ENCODE measurements at places on chromosomes 3 and 15.

- no peak for DNase-seq
Observed at GRCh38 chr15:29208352-29208751, 61.3 kb downstream of the NSMCE3 start.

DNA sequence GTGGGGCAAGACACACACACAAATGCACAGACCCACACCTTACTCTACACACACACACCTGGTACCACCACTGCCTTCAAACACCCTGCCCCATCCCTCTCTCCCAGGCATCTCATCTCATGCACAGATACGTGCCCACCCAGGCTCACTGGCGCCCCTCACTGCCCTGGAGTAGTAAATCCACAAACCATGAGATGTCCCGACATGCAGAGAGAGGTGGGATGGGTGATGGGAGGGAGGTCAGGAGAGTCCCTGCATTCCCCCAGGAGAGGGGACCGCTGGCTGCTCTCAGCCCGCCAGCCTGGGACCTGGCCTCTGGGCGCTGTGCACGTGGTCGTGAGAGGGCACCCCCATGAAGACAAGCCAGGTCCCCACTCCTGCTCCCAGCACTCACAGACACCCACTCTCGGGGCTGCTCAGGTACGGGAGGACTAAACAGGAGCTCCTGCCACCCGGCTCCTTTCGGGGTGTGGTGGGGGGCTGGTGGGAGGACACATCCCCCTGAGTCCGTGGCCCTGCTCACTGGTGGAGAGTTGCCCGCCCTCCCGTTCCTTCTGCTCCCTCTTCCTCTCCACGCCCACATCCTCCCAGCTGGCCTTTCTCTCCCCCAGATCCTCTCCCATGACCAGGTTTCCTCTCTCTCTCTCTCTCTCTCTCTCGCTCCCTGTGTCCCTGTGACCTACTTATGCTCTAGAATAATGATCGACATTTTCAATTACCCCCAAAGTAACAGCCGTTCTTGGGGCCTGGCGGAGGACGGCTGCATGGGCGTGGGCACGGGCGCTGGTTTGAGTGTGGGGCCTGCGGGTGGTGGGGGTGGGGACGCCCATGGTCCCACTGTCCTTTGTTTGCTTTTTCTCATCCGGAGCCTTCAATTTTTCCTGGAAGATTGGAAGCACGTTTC, 18.9 kb upstream of the CSPG4 start:
- no peak for DNase-seq

DNA sequence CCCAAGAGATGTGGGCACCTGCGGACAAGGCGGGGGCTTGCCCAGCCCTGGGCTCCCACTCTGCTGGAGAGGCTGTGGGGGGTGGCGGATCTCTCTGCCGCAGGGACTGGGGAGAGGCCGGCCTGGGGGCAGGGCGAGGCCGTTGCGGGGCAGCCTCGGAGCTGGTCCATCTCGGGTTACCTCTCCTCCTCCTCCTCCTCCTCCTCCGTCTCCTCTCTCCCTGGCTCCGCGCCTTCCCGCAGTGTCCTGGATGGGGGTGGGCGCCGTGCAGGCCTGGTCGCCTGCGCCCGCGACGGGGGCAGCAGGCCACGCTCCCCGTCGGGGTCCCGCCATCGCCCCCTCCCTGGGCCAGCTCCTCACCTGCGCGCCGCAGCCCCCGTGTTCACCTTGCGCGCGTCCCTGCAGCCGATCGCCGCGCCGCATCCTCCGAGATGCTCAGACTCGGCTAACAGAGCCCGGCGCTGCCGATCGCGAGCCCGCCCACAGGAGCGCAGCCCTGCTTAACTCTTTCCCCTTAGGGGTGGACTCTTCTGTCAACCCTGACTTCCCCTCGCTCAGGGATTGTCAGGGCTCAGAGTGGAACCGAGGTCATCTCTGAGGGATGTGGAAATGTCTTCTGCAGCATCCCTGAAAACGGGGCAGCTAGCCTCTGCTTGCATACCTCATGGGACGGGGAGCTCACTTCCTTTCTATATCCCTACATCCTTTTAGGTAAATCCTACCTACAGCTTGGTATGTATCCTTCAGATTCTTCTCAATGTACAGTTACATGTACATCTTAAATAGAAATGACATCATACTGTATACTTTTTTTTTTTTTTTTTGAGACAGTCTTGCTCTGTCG, at the start of gene PRRT3:
Gene PRRT3, minus strand, starts transcription at position 447 of the 844 bp plus-strand sequence. CDS start 2,293 bp downstream, outside the sequence.
- peak; percentile 41 for DNase-seq

DNA sequence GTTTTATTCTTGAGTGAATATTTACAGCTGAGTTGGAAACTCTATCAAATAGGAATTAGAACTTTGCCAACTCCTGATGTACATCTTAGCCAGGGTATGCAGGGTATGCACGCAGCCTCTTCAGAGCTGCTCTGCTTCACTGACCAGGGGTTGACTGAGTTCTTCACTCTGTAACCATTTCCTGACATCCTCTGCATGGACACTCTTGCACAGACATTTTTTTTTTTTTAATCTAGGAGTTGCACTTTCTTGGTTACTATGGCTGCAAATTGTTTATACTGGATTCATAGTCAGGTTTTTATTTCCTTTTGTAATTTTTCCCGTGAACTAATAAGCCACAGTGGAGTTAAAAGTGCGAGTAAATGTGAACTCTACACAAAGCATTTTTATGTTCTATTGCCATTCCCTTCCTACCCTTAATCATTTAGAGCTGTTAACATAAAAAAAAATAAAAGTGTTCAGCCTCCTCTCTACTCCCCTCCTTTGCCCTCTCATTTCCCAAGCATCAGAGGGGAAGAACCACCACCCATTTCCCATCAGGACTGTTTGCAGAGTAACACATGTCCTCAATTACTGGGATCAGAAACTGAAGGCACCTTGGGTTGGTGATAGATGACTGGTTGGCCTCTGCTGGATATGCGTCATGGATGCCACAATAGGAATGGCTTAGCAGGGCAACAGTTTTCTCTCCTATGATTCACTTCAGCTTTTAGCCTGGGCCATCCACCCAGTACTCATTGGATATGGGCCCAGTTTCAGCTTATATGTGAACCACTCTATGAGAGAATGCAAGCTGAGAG, 54.0 kb downstream of the DUT start:
- DNase-seq = no peak

DNA sequence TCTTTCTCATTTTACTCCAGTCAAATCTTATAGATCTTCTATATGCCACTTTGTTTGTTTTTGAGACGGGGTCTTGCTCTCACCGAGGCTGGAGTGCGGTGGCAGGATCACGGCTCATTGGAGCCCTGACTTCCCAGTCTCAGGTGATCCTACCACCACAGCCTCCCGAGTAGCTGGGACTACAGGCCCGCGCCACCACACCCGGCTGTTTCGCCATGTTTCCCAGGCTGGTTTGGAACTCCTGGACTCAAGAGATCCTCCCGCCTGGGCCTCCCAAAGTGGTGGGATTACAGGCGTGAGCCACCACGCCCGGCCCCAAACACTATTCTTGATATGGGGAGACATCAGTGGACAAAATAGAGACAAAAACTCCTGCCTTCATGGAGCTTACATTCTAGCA, 927 bp upstream of the TFDP2 start:
- no peak for DNase-seq

DNA sequence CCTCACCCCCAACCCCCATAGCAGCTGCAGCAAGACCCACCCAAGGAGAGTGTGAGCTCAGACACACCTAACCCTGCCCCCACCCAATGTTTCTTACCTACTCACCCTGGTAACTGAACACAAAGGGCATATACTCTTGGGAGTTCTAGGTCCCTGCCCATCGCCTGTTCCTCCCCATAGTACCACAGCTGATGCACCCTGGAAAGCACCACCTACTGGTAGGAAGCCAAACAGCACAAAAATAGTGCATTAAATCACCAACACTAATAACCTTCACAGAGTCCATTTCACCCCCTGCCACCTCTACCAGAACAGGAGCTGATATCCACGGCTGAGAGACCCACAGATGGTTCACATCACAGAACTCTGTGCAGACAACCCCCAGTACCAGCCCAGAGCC, 245.2 kb downstream of the EFHB start:
- DNase-seq = no peak

DNA sequence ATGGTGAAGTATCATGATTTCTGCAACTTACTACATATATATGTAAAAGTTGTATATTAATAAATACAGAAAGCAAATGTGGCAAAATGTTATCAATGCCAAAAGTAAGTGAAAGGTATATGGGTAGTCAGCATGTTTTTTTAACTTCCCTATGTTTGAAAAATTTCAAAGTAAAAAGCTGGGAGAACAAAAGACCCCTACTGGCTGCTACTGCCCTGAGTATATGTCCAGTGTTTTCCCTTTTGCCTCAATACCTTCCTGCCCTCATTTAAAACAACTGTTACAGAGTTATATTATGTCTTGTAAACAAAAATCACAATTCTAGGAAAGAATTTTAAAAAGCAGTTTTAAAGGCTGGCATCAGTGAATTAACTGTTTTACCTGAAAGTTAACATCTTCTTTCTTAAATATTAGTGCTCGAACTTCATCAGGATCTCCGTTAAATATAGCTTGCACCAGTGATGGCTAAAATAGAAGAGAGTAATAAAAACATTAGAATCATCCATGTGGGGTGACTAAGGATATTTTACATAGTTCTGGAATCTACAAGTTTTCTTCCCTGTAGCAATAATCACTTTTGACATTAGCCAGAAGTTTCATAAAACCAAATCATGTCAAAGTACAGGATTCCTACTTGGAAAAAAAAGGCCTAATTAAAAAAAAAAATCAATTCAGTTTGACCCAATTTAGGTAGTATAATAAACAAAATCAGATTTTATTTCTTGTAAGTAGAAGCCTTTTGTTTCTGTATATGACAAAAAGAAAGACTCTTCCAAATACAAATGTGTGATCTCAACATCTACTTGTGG, 2.7 kb downstream of the ANKRD28 start:
- DNase-seq = no peak

GRCh38 chr15:79321876-79322275, 11.0 kb downstream of the TMED3 start:
- DNase-seq = no peak

- no peak for DNase-seq
Observed at GRCh38 chr3:28973609-28974008, 307.3 kb upstream of the RBMS3 start.

GRCh38 chr3:185659942-185660921, 74.1 kb downstream of the SENP2 start:
- DNase-seq = peak; percentile 56

GRCh38 chr15:76206325-76206976, 104.8 kb downstream of the ETFA start:
- DNase-seq = no peak

- DNase-seq = no peak
Observed at GRCh38 chr3:13613343-13614190, 64.6 kb downstream of the FBLN2 start.

DNA sequence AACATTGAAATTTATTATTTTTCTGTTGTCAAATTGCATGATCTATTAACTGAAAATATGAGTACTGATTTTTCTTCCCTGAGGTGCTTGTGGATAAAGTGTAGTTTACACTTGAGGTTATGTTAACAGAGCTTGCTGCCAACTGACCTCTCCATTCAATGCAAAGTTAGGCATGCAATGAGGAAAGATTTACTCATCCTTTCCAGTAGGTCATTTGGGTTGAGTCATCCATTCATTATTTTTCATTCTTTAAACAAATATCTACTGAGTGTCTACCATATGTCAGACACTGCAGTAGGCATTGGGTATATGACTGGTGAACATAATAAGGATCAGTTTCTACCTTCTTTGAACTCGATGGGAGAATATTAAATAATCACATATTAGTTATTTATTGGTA, 604.1 kb downstream of the EDEM1 start:
- DNase-seq = no peak

DNA sequence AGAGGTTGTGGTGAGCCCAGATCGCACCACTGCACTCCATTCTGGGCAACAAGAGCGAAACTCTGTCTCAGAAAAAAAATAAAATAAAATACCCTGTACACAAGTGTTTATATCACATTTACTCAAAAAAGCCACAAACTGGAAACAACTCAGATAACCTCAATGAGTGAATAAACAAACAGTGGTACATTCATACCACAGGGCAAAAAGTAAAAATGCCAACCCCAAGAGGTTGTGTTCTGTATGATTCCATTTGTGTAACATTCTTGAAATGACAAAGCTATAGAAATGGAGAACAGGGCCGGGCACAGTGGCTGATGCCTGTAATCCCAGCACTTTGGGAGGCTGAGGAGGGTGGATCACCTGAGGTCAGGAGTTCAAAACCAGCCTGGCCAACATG, 12.9 kb downstream of the EDC3 start:
- no peak for DNase-seq

- DNase-seq = no peak
Observed at GRCh38 chr3:171811295-171811912, 1.1 kb upstream of the PLD1 start.

- no peak for DNase-seq
Observed at GRCh38 chr3:182570946-182571594, 222.2 kb upstream of the ATP11B start.

DNA sequence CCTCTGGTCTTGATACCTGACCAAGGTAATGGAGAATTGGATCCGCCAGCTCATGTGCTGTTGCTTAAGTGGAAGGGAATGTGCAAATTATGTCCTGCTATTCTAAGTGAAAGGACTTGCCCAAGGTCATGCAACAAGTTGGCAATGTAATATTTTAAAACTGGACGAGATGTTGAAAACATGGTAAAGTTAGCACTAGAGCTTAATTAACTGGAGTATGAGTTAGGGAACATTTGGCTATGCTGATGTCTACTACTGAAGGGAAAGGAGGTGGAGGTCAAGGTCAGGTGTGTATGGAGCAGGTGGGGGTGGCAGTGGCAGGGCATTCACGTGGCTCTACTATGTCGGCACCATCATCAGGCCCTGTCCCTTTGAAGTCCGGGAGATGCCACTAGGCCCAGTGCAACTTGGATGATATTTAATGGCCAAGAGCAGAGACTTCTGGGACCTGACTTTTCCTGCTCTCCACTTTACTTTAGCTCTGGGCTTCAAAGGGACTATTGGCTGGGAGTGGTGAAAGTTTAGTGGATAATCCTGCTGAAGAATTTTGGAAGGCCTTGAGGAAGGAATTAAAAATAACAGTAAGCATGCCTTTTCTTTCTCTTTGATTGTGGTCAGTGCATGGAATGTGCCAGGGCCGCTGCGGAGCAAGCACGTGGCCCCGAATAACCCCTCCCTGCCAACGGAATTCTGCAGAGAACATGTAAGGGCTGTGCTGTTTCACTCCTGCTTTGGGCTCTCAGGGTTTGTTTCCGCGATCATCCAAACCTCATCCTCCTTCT, 14.9 kb downstream of the SMAD3 start:
- no peak for DNase-seq

- peak; percentile 5 for DNase-seq
Observed at GRCh38 chr3:101725194-101725889, 928 bp downstream of the CEP97 start.
